ENCODE measurements at places on chromosomes 1 and 21.

- peak; percentile 57 for DNase-seq
These were observed 2.6 kb downstream of the NME7 start for GRCh38 chr1:169364948-169365347.

DNA sequence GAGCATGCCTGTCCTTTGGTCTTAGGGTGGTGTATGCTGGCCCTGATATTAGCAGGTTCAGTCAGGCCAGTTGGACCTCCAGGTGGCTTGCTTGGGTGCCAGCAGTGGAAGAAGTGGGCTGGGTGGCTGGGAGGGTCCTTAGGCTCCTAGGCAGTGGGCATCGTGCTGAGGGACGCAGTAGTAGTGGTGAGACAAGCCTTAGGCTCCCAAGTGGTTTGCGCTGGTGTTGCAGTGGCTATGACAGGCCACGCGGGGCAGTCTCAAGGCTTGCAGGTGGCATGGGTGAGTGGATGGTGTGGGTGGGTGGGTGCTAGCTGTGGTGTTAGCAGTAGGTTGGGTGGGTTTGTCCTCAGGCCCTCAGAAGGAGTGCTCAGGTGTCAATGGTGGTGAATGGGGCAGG lies 162.3 kb downstream of the FMN2 start:
- no peak for DNase-seq

DNA sequence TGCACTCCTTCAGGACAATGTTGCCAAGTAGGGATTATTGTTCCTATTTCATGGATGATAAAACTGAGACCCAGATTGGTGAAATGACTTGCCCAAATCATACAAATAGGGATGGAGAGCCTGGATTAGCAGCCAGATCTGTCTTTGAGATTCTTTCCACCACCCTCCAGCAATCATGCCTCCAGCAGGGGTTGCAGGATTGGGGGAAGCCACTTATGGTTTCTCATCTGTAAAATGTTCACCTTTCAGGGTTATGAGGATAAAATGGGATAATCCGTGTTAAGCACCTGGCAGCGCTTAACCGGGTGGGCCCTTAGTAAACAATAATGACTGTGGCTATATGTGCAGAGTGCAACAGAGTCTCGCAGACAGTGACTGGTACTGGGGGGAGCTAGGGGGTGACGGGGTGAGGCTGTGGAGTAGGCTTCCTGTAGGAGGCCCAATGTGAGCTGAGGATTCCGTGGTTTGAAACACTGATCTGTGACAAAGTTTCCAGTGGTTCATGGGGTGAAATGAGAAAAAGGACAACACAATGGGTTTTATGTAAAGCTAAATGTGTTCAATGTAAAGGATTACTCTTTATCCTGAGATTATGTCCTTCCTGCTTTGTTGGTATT lies 33.7 kb upstream of the FOXO6 start:
- DNase-seq = no peak

DNA sequence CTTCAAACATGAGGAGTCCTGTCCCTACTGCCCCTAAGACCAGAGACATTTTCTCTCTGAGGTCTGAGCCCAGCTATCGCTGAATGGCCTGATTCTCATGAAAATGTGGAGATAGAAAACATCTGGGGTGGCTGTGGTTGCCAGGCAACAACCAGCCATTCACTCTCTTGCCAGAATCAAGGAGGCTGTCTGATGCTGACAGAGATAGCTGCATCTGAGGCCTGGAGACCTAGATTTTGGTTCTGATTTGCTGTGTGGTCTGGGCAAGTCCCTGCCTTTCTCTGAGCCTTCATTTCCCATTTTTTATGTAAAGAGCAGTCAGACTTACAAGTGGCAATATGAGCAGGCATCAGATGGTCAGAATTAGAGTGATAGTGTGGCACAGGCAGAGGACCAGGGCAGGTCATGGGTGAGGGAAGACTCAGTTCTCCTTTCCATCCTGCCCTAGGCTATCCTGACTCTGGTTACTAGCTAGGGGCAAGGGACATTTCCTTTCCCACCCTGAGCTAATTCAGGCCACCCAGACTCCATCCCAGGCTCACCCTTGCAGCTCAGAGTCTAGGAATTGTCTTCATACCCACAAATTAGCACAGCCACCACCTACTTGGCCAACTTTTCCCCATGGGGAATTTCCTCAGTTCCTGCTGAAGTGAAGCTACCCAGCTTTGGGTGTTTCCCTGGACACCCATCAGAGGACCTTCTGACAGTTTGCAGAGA lies 20.0 kb upstream of the RNF19B start:
- DNase-seq = no peak

All from stimulated activated effector memory CD8-positive, alpha-beta T cell treated with anti-CD3 and anti-CD28 coated beads, Interleukin-12 subunit alpha, Interleukin-12 subunit beta, amount 100 ng/mL, for 72 hours (primary cell).